Activated CD4-positive, alpha-beta T cell treated with anti-CD3 and anti-CD28 coated beads for 4 hours (primary cell): ENCODE measurements at places on chromosomes 2 and 18.

- DNase-seq = no peak
Observed at GRCh38 chr18:25704071-25704470, 352.1 kb upstream of the ZNF521 start.

GRCh38 chr2:172094294-172095145 lies 8.2 kb downstream of the DLX2 start:
- no peak for DNase-seq

- DNase-seq = no peak
Observed at GRCh38 chr18:29087616-29088246, 910.8 kb upstream of the CDH2 start.

- no peak for DNase-seq
Observed at GRCh38 chr2:3482363-3482821, 36.9 kb downstream of the ADI1 start.

- DNase-seq = no peak
Observed at GRCh38 chr2:21646345-21646744, 522.6 kb downstream of the TDRD15 start.

GRCh38 chr2:143819190-143819735 lies 690.0 kb downstream of the ARHGAP15 start:
- DNase-seq = no peak

DNA sequence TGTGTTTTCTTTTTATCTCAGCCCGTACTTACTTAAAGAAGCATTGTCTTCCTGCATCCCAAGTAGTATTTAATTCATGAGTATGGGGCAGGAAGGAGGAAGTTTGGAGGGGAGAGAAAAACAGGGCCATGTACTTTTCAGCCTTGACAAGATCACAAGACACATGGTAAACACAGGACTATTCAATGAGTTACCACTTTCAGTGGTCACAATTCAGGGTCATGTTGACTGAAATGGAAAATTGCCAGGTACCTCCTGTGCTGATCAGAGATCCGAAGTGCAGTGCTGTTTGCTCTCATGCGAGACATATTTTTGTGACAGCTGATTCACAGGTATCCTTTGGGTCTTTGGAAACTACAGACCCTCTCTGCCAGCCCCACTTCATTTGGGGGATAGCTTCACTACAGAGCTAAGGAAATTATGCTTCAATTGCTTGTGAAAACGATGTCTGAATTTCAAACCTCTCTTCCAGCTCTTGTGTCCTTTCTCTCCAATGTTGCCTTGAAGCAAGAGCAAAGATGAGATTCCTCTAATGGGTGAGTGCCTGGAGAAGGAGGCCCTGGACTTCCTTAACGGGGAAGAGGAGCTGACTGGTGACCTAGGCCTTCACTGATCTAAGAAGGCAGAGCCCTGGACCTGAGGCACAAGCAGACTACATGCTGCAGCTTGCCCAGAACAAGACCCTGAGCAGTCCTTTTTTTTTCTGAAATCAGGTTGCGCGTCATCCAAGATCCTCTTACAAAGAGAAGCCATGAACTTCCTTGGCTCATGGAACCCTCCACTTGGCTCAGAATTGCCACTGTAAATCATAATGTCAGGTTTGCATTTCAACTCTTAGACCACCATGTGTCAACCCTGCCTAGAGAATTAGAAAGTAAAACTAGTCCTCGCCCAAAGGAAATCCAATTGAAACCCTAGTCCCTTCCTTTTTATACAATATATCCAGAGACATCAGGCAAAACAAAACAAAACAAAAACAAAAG lies 44.1 kb downstream of the EVA1A start:
- no peak for DNase-seq

- no peak for DNase-seq
Observed at GRCh38 chr2:73925853-73926492, 707 bp upstream of the DGUOK start.

DNA sequence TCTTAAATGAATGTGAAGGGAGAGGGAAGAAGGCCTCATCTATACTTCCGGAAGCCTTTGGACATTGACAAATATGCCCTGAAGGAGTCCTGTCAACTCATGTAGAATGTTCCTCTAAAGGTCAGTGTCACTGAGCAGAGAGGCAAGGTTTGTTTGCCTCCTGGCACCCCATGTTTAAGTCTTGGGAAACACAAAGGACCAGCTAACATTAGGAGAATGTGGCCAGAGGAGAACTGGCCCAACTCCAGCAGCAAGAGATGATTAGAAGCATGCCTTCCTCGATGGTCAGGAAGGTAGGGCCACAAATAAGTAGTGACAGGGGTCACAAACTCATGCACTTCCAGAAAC lies 5.7 kb downstream of the DYSF start:
- no peak for DNase-seq

DNA sequence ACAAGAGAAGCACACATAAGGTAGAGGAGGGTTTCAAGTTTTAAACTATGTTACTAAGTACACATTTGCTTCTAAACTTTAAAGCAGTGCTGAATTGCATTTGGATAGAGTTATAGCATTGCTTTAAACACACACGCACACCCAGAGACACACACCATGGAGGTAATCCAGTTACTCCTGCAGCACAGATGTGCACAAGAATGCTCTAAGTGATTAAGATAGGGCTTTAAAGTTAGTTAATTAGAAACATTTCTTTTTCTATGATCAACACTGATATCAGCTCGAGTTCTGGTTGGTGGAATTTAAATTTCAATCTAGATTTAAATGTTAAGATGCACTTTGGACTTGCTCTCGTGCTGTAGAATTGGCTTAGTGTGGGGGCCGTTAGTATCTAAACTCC lies 492.3 kb downstream of the ZEB2 start:
- DNase-seq = no peak

DNA sequence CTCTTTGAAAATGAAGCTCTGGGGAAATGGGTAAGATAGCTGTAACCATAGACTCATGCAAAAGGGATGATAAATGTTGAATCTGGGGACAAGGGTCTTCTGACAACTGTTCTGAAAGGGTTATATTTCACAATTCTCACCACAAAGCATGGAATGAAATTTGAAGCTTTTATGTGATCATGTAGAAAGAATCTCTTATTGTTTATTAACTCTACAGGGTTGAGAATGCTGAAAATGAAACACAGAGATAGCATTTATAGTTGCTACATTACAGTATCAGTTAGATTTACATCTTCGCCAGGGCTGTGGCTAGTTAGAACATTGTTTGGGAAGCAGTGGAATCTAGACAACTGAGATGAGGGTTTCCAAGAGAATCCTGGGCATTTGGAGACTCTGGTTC lies 97.4 kb upstream of the LHCGR start:
- DNase-seq = no peak

GRCh38 chr2:200357845-200358244 lies 51.4 kb downstream of the SPATS2L start:
- DNase-seq = no peak

- no peak for DNase-seq
Observed at GRCh38 chr18:48898521-48898920, 52.2 kb downstream of the SMAD7 start.

GRCh38 chr18:58403799-58404455 lies 225.0 kb downstream of the ALPK2 start:
- DNase-seq = no peak

GRCh38 chr2:48530033-48530811 lies at the start of gene STON1:
STON1 (plus strand) TSS chr2:48530154; CDS start chr2:48580634, 50,480 bp downstream.
- DNase-seq = peak; percentile 35

- DNase-seq = no peak
Observed at GRCh38 chr18:75365837-75366236, 61.7 kb downstream of the SMIM21 start.

GRCh38 chr2:219643788-219644398 lies 16.5 kb downstream of the SLC4A3 start:
- DNase-seq = no peak

DNA sequence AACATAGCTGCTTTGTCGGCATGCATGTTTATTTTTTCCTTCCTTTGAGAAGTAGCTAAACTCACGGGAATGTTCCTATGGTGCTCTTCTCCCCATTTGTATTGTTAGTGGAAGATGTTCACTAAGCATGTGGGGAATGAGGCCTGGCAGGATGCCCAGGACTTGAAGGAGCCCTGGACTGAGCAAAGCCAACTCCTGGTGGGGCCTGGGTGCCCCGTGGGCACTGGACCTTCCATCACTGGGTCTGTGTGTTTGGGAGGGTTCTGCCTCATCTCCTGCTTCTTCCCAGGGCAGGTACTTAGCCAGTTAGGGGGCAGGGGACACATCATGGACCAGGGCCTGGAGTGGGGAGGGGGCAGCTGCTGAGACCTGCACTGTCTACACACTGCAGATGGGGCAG lies 49.3 kb downstream of the ACAA2 start:
- DNase-seq = no peak

DNA sequence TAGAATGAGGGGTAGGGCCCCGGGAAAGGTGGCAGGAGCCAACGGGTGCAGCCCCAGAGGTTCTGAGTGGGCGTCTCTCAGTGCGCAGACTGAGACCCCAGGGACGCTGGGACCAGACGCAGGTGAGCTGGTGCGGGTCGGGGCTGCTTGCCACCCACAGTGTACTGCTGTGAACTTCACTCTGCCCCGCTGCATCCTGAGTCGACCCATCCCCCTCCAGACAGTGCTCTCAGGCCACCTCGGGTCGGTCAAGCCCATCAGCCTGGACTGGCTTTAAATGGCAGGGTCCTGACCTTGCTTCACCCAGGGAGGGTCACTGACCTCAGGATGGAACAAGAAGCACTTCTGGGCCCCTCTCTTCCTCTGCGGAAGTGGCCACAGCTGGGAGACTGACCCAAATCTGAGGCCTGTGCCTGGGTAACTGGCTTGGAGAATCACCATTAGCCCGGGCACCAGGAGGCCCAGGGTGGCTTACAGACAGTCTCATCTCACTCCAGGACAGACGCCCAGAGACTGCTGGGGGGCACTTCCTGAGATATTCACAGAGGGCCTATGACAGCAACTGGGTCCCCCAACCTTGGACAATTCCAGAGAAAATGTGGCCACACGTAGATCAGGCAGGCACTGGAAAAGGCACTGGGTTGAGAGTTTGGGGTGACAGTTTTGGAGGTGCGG lies 23.7 kb upstream of the BOK start:
- DNase-seq = no peak

DNA sequence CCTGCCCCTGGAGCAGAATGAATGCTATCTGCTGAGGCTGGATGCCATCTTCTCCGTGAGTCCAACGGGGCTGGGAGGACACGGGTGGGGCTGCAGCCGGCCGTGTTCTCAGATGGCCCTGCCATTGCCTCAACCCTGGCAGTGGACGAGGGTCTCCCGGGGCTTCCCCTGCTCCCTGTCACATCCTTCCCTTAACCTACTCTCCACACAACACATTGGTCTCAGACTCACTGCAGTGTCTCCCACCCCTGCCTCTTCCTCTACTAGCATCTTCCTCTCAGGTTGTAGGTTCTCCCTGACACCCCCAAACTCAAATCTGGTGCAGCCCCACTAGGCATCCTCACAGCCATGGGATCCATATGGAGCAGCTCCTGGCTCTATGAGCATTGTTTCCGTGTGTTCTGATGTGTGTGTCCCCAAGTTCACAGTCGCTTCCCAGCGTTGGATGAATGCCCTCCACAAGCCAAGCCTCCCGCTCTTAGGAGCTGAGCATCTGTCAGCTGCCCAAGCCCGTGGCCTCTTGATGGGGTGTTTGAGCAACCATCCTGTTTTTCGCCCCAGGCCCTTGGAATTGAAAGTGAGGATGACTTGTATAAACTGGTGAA lies 27.8 kb downstream of the OTOF start:
- DNase-seq = no peak

GRCh38 chr18:26301681-26302080 lies 75.4 kb downstream of the TAF4B start:
- no peak for DNase-seq

GRCh38 chr2:170847716-170848115 lies 31.0 kb downstream of the GAD1 start:
- DNase-seq = no peak

DNA sequence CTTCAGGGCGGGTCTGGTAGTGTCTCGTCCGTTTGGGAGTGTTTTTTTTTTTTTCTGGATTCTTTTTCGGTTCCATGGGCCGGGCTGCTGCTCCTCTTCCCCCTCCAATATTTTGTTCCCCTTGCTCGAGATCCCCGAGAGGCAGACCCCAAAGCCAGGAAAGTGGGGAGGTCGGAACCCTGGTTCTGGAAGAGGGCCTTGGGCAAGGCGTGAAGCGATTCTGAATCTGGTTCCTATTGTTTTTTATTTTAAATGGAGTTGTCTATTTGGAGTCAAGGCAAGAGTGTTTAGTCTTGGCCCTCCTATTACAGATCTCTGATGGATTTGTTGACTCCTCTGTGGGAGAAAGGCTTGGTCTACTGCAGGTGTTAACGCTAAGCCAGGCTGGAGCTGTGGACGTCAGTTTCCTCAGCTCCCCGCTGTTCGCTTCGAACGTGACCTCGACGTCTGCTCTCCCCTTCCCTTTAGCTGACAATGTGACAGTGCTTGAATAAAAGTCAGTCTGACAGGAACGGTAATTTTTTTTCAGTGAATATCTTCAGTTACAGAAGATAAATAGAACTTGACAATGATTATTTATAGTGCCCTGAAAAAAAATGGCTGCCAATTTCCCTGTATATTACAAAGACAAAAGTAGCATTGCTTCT lies 683 bp upstream of the DNAJC27 start:
- peak; percentile 23 for DNase-seq

DNA sequence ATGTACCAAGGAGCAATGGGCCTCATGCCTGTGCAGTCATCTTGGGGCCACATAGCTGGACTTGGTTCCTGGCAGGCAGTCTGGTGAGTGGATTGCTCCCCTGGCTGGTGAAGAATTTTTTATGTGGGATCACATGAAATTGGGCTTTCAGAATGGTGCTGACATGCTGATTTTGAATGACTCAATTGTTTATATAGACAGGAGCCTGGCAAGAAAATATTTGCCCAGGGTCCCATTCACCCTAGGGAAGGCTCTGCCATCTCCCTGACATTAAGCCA lies 266.9 kb downstream of the DYSF start:
- DNase-seq = no peak

GRCh38 chr2:230828272-230828961 lies 36.3 kb upstream of the ITM2C start:
- no peak for DNase-seq
